ENCODE measurements at places on chromosomes 1 and 21.

DNA sequence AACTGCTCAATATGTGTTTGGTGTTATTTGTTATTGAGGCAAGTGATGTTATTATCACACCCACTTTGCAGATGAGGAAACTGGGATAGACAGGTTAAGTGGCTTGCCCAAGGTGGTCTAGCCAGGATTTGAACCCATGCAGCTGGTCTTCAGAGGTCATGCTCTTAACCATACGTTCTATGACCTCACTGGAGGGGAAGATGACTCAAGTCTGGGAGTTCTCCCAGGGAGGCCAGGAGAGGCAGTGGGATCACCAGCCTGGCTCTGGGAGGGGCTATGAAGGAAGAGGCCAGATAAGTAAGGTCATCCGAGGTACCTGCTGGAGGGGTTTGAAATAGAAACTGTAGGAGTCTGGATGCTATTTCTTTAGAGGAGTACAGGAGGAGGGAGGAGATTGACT, 95.3 kb downstream of the NAV1 start:
- DNase-seq, result no peak

- DNase-seq, result no peak
These were observed 2.2 kb upstream of the UBXN10 start for GRCh38 chr1:20183616-20184271.

GRCh38 chr1:20429296-20429695, 56.7 kb downstream of the CAMK2N1 start:
- no peak for DNase-seq

- DNase-seq, result no peak
These were observed 20.1 kb downstream of the FAAP20 start for GRCh38 chr1:2174348-2175054.

GRCh38 chr1:161382214-161383019, 14.7 kb upstream of the CFAP126 start:
- DNase-seq, result no peak

DNA sequence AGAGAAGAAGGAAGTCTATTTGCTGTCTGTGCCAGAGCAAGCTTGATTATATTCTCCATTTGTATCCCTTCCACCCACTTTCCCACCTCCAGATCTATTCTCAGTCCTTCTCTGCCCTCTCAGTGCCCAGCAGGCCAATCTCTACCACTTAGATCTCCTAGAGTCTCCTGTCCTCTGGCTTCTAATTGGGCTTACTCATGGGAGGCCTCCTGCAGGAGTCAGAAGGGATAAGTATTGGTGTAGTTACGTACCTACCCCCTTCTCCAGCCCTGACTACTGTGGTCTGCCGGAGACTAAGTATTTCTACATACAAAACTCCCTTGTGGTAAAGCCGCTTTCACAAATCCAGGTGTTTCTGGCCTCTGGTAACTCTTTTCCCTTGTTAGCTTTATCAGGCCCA, 221.2 kb downstream of the PTGER3 start:
- no peak for DNase-seq

DNA sequence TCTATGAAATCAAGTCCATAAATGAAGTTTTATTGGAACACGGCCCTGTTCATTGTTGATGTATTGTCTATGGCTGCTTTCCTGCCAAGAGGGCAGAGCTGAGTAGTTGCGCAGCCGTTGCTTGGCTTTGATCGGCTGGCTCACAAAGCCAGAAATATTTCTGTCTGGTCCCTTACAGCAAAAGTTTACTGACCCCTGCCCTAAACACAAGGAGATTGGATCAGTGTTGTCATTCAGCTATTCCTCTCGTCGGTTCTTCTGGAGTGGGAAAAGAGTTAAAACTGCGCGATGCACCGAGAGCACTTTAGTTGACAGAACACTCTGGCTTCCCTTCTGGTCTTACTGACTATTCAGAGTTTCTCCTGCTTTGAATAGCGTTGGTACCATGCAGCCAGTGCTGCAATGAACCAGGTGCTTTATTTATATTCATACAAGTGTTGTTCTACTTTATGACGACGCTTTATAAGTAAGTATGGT, 868 bp downstream of the ZBTB40 start:
- DNase-seq, result no peak

- no peak for DNase-seq
These were observed 21.3 kb upstream of the TLCD4 start for GRCh38 chr1:95095833-95096217.

DNA sequence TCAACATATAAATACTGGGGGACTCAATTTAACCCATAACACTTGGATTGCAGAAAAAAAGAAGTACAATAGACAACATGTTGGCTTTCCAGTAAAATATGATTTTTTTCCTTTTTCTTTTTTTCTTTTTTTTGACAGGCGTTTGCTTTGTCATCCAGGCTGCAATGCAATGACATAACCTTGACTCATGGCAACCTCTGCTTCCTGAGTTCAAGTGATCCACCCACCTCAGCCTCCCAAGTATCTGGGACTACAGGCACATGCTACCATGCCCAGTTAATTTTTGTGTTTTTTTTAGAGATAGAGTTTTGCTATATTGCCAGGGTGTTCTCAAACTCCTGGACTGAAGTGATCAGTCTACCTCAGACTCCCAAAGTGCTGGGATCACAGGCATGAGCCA, 1512.0 kb upstream of the PRMT6 start:
- DNase-seq, result no peak

DNA sequence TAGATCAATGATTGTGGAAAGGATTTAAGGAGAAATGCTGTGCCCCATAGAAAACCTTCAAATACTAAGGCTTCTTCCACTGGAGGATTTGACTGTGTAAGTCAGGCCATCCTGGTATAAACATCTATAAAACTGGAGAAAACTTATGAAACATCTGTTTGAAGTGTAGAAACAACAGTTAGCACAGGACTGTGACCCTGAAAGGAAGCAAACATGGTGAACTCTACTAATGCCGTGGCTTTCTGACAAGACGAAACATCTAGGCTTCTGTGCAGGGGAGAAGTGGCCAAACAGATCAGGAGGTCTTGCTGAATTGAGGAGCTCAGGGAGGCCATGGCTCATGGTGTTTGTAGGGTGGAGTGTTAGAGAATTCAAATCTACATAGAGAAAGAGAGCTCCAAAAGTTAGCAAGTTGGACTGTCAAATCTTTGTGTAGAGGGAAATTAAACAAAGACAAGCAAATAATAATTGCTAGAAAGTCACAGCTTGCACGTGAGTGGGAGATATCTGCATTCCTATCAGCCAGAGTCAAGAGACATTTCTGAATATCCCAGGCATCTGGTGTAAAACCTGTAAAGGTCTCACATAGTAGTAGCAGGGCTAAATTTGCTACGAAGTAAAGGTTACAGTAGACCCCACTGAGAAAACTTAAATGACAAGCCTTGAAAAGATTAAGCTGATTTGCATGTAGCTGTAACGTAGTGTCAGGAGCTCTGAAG, 566.8 kb upstream of the B3GALT2 start:
- no peak for DNase-seq

DNA sequence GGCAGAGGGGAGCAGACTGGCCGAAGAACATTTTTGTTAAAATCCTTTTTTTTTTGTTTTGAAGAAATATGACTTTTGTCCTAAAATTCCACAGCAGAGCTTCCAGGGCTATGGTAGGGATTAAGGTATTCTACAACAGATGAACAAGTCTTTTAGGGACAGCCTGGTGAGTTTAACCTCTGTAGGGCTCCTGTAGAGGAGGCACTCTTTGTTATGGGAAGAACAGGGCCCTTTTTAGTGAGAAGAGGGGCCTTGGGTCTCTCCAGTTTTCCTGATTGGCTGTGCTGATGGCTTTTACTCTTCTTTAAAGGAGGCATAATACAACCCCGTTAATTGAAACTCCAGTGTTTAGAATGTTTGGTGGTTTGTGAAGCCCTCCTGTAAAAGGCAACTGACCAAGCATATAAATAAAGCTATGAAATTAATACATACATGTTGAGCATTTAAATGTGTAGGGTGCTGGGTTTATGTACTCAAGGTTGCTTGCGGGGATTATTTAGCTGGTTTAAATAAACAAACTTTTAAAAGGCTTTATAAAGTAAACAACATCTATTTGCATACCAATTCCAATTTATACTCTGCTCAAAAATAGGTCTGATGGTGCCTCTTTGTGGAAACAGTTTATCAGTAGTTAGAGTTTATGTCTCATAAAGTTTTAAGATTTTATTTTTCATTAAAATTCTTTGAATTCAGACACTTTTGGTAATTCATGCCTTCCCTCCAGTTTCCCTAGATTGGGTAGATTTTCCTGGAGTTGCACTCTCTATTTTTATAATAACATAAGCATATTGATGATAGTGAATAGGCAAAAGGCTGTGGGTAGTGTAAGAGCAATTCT, 46.5 kb downstream of the PBX1 start:
- DNase-seq, result no peak

DNA sequence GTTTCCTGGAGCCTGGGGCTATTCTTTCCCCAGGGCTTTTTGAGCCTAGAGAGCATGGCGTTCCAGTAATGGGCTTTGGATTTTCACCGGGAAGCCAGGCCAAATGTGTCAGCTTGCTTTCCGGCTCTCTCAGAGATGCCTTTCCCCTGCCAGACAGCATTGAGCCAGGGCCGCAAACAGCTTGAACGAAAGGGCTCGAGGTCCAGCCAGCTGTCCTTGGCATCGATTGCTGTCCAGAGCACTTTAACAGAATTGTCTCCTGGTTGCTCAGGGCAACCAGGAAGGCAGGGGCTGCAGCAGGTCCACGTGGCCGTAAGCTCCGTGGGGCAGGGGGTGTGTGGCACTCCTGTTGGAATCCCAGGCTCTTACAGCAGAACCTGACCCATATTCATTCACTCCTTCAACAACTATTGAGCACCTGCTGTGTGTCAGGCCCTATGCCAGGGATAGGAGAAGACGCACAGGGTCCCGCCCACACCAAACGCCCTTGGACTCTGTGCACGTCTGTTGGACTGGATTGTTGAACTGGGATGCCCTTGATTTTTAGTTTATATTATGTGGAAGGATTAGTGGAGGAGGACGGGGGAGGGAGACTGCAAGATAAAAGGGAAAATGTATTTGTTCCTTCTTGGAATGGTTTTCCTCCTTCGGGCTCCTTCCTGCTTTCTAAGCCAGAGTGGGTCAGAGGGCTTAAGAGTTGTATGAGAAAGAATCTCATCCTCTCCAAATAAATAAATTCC, 38.7 kb upstream of the EFHD2 start:
- DNase-seq, result no peak

DNA sequence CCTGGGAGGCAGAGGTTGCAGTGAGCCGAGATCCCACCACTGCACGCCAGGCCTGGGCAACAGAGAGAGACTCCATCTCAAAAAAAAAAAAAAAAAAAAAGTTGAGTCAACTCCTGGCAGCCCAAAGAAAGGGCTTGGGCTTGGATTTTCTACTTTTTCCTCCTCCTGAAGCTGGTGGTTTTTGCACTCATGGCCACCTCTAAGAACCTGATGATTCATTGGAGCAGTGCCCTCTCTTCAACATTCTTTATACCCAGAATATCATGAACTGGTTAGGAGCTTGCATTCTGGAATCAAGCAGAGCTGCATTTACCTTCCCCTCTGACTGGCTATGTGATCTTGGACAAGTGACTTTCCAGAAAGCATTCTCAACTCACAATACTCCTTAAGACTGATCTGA, 3.5 kb upstream of the ACTA1 start:
- no peak for DNase-seq

GRCh38 chr1:207858806-207859205, 52.1 kb downstream of the CD34 start:
- DNase-seq, result no peak

GRCh38 chr1:31529999-31530684, 46.2 kb upstream of the TINAGL1 start:
- DNase-seq, result no peak

- DNase-seq, result no peak
These were observed 182.6 kb downstream of the DPYD start for GRCh38 chr1:97738270-97738669.

GRCh38 chr1:66292944-66293343, 241.0 kb upstream of the SGIP1 start:
- no peak for DNase-seq

DNA sequence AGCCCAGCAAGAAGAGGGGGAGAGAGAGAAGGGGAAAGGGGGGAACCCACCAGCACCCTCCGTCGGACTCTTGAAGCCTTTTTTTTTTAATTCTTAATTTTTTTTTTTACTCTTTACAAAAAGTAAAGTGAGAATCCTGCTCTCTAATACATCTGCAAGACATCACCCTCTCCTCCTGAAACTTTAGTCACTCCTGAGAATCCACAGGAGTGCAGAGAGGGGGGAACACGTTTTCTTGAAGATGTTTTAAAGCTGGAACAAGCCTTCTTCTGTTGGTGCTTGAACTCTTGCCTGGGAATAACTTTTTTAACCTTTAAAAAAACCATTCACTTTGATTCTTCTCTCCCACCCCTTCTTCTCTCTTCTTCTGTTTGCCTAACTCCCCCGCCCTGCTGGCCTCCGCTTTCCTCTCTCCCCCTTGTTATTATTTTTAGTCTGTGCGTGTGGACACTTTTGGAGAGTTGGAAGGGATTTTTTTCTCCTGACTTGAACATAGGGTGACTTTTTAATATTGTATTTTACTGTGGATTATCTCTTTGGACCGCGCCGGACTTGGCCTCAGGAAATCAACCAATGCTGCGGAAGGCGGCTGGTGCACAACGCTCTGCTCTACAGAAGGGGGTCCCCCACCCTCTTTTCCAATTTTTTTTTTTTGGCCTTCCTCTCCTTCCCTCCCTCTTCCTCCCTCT, 383 bp upstream of the PRRX1 start:
- DNase-seq, result no peak

DNA sequence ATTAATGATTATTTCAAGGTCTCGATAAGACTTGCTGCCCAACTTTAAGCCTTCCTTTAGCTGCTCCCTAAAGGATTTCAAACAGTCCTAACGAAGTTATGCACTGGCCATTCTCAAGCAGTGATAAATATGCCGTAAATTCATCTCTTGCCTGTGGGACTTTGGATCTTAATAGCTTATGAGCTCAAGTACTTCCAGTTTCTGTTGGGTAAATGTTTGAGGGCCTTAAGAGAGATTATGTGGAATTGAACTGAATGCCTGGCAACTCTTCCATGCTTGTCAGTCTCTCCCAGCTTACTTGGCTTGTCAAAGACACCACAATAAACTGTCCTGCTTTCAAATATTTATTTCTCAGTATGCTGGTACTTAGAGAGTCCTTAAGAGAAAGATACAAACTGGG, 3.5 kb upstream of the OR10J4 start:
- DNase-seq, result no peak

DNA sequence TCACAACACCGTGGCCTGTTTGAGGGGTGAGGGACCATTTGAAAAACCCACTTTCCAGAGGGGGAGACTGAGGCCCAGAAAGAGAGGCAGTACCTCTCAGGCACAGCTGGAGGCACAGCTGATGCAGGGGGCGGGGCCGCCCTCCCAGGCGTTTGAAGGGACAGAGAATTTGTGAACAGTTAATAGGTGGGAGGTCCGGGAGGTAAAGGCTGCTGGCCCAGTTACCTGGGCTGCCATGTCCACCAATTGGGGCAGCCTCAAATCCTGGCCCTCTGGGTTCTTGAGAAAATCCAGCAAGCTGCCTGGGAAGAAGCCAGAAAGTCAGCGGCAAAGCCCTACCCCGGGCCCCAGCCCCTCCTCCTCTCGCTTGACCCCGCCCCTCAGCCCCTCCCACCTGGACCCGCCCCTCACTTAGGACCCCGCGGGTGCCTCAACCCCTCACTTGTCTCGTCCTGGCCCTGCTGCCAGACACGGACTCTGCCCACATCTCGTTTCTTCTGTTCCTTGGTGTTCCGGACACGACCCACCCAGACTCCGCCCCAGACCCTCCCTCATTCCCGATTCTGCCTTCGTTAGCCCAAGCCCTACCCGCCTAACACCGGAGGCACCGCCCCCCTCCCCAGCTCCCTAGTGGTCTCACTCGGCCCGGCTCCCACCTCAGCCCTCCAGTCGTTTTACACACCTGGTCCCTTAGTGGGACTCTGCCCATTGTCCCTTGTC, 10.8 kb upstream of the AHDC1 start:
- no peak for DNase-seq

GRCh38 chr1:159783724-159784123, 3.0 kb downstream of the DUSP23 start:
- DNase-seq, result no peak
